Right lung (tissue), 10 donors: ENCODE measurements at places on chromosomes 6 and 20. TPM values are rescaled to one million over a fixed set of nuclear protein-coding genes. Genes with fewer than 3 reads are reported as not detected.

PHF3 gene
- 71.1 TPM for polyA plus RNA-seq

GRCh38 chr6:168320634-168321033, 1.1 kb upstream of the DACT2 start:
- DNase-seq = no peak

- peak; percentile 41 for DNase-seq
Observed at GRCh38 chr6:107495196-107495643, 5.3 kb downstream of the SOBP start.

- no peak for DNase-seq
Observed at GRCh38 chr6:144153260-144153659, 2.9 kb downstream of the STX11 start.
